ENCODE measurements at places on chromosomes 11 and 22.
A peak's percentile ranks its signal among the peaks of the same experiment; 100 is the strongest.

GRCh38 chr11:108718466-108718865, 53.6 kb downstream of the DDX10 start:
- peak; percentile 65 for DNase-seq

DNA sequence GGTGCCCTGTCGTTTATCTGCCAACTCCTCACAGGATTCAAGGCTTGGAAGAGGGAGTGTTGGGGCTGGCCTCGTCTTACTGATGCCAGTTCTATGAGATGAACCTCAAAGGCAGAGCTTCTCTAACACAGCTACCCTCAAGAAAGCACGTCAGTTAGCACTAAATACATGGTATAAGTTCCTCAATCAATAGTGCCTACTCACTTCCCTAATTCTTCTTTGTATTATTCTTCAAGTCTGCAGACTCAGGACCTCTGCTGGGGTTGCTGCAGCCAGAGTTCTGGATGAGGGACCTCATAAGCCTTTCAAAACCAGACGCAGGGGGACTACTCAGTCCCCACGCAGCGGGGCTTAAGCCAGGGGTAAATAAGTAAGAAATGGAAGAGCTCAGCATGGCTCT, 118.3 kb downstream of the VPREB1 start:
- no peak for DNase-seq

GRCh38 chr11:73184953-73185671, 33.0 kb upstream of the P2RY2 start:
- peak; percentile 39 for DNase-seq

- no peak for DNase-seq
These were observed 46.0 kb downstream of the PPARA start for GRCh38 chr22:46196278-46196677.

DNA sequence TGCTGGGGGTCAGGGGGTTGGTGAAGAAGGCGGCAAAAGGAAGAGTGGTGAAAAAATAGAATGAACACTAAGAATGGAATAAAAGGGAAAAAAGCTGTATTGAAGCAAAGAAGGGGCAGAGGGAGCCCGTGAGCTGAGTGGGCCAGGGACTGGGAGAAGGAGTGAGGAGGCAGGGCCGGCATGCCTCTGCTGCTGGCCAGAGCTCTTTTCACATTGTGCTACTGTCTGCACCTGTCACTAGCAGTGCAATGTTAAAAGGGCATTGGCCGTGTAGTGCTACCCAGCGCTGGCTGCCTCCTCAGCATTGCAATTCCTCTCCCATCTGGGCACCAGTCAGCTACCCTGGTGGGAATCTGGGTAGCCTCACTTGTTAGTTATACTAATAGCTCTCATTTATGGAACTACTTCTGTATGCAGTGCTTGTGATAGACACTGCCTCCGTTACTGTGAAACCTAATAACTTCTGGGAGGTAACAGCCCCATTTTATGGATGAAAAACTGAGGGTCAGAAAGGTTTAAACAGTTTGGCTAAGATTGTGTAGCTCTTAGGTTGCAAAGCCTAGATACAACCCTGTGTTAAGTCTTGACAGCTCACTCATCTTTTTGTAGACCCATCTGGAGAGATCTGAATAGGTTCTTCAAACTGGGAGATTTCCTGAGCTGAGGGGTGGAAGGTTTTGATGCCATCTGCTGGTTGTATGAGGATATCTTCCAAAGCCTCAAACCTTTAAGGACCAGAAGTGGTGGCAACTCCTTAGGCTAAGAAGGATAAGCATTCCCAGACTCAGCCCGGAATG, 8.5 kb downstream of the YPEL4 start:
- DNase-seq, result peak; percentile 77

DNA sequence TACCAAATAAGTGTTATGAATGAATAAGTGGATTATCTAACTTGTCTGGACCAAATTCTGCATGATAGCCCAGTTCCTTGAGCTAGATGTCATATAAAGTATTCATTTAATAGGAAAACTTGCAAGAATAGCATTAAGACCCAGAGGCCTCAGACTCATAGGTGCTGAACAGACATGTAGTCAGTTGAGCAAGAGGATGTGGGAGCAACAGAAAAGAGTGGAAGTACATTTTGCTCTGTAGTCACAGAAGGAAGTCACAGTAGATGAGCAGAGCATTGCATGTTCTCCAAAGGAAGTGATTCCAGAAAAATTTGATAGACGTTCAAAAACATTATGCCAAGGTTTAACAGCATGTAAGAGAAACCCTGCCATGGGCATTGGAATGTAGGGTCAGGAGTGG, 9.5 kb downstream of the HOATZ start:
- DNase-seq, result no peak

DNA sequence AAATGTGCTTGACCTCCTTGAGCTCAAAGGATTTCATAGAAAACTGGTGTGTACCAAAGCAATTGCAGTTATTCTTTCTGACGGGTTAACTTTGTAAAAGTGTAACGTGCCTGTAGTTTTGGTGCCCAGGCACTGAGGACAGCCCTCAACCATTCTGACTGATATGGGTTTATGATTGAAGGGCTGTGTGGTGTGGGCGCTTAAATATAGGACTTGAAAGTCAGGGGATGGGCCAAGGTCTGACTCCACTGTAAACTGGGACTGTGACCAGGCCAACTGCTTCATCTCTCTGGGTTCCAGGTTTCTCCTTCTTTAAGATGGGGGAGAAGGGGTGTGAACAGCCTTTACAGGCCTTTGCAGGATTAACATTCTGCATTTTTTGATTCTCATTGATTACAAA, 191.1 kb upstream of the ARHGAP20 start:
- DNase-seq, result no peak

- peak; percentile 19 for DNase-seq
These were observed 101.7 kb downstream of the ATM start for GRCh38 chr11:108324587-108324986.

- no peak for DNase-seq
These were observed 4.2 kb downstream of the AMPD3 start for GRCh38 chr11:10459029-10459970.

DNA sequence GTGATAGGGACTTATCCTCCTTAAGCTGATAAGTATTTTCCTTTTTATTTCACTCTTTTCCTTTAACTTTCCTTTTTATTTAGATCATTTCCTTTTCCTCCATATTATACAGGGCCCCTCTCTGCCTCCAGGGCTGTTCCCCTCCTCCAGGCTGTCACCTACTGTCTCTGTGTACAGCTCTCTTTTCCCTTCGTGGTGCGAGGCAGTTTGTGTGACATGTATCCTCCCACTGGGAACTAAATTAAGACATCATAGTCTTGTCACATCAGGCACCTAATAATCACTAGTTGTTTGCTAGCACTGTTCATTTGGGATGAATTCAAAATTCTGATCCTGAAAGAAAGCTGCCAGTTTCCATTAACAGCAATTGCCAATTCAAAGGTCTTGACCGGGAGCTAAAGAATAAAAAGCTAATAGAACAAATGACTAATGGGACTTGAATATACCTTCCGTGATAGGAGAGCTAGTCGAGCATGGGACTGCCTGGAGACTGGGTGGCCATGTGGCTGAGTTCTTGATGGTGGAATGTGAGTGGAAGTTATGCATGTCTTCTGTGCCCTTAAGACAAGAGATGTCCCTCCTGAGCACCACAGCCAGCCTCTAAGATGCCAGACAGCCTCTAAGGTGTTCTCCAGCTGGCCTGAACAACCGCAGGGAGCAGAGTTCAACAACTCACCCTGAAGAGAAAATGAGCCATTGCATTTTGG, 77.7 kb upstream of the LRRC55 start:
- no peak for DNase-seq

GRCh38 chr22:48473202-48473601, 1354.5 kb downstream of the BRD1 start:
- DNase-seq, result no peak

GRCh38 chr11:11615086-11615485, 6.7 kb downstream of the GALNT18 start:
- no peak for DNase-seq

DNA sequence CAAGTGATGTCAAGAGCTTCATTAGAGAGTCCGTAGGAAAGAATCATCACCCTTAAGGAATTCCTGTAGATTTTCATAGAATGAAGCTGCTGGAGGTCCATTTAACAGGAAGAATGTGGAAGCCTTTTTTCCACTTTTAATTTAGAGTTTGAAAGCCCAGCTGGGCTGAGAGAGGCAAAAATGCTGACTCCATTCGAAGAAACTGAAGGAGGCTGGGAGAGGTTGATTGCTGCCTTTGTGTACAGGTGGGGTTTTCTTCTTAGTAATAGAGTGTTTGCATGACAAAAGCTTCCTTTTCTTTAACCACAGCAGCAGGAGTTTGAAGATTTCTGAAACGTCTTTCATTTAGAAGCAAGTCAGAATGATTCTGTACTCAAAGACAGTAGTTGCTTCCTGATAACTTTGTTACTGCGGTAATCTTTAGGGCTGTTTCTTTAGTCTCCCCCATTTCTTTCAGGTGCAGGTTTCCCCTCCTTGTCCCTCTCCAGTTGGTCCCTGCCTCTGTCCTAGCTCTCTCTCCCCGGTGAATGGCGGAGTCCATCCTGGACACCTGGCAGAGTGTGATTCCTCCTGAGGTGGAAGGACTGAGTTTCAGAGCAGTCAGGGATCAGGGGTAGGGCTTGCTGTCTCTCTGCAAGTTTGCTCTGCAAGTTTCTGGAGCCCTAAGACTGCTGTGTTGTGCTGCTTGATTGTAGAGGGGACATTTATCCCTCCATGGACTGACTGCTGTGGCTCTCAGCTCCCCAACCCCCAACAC, 166.2 kb downstream of the LDLRAD3 start:
- DNase-seq, result no peak

- DNase-seq, result no peak
These were observed 716 bp upstream of the TYMP start for GRCh38 chr22:50530580-50530876.

- no peak for DNase-seq
These were observed 62.0 kb downstream of the GGTLC2 start for GRCh38 chr22:22706253-22706915.

DNA sequence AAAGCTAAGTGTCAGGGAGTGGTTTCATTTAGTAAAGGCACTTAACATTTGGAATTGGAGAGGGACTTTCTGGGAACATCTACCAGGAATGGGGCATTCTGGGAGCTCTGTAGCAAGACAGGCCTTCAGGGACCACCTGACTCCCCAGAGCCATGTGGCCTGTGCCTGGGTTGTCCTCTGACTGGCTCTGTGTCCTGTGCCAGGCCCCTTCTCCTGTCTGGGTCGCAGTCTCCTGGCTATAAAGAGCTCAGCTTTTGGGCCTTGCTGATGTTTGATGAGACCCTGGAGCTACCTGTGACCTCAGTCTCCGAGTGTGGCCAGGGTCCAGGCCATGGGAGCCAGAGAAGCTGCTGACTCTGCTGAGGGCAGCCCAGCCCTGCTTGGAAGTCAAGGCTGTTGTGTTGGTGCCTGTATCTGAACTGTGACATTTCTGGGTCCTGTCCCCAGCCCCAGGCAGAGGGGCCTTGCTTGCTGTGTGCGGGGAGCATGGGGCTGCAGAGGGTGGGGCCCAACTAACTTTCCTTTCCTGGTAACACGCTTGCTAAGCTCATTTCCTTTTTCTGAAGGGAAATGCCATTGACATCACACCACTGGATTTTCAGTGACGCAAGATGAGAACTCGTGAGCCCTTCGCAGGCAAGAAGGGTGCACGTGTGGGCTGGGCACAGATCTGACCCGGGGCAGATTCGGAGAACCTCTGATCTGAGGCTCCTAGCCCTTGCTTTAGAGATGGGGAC, 41.3 kb downstream of the LRRC32 start:
- peak; percentile 96 for DNase-seq

- DNase-seq, result no peak
These were observed 116.0 kb downstream of the MN1 start for GRCh38 chr22:27685515-27685914.

DNA sequence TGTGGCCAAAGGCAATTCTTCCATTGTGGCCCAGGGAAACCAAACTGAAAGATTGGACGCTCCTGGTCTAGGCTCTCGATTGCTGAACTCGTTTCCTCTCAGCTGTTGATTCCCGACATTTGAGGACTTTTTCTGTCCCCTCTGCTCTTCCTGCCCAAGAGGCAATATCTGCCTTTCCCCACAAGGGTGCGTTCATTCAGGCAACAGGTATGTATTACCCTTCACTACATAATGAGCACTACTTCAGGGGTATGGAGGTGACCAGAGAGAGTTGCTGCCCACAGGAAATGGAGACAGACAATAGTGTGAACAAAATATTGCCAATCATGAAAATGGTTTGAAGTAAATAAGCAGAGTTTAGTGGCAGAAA, 8.2 kb downstream of the PTH start:
- DNase-seq, result no peak

- DNase-seq, result no peak
These were observed 96.4 kb downstream of the PRMT3 start for GRCh38 chr11:20483931-20484330.

GRCh38 chr22:33380789-33381530, 322.8 kb upstream of the SYN3 start:
- peak; percentile 74 for DNase-seq

DNA sequence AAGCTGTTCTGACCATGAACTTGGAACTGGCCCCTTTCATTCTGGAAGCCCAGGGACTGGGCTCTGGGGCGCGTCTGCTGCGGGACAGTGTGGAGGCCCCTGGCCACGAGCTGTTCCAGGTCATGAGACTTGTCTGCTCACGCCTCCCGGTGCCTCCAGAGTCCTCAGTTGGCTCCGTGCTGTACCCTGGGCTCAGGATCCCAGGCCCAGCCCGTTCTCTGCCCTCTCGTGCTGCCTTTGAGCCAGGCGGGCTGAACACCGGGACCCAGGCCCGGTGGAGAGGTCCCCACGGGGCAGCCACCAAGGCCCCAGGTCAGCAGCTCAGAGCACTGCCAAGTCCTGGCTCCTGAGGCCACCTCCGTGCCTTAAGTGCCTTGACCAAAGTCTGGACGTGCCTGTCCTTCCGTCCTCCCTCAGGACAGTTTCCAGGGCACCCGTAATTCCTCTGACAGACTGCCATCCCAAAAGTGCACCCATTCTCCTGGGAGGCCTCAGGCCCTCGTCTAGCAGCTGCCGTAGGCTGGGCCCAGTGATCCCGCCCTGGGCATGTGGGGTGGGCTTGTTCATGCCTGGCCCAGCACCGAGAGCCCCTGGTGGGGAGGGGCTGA, 36.3 kb upstream of the PPARA start:
- DNase-seq, result no peak

DNA sequence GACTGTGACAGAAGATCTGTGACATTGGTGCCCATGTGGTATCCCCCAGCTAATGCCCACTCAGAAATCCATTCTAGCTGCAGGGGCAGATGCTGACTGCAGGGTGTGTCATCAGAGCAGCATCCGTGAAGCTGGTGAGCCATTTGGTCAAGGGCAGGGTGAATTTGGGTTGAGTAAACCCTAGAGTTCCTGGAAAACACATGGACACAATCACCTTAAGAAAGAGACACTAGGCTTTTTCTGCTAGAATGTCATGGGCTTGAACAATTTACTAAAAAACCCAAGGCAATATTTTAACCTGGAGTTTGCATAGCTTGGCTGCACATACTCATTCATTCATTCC, 100.0 kb downstream of the ADAMTS15 start:
- DNase-seq, result no peak

DNA sequence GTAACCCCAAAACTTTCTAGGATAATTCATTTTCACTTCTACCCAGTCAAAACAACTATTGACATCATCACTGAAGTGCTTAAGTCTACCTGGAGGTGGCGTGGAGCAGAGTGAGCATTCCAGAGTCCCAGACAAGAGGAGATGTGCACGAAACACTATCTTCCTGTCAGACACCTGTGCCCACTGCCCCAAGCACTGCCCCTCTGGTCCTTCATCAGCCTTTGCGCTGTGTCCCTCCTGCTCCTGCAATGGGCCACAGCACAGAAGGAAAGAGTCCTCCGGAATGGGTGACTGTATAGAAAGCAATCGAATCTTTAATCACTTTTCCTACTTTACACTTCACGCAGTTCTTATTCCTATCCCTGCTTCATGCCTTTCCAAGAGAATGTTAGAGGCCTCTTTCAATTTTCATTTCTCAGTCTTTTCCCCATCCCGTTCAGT, 512 bp upstream of the GRIA4 start:
- peak; percentile 7 for DNase-seq

- no peak for DNase-seq
These were observed 111.9 kb downstream of the EHF start for GRCh38 chr11:34732831-34733230.
